ENCODE measurements at places on chromosomes 2 and 18.

GRCh38 chr2:160399880-160400279 lies 93.7 kb downstream of the RBMS1 start:
- DNase-seq, result no peak

- DNase-seq, result peak; percentile 75
Observed at GRCh38 chr2:136207665-136208064, 89.7 kb upstream of the CXCR4 start.

GRCh38 chr2:31238126-31238905 lies 4.4 kb downstream of the EHD3 start:
- DNase-seq, result no peak

DNA sequence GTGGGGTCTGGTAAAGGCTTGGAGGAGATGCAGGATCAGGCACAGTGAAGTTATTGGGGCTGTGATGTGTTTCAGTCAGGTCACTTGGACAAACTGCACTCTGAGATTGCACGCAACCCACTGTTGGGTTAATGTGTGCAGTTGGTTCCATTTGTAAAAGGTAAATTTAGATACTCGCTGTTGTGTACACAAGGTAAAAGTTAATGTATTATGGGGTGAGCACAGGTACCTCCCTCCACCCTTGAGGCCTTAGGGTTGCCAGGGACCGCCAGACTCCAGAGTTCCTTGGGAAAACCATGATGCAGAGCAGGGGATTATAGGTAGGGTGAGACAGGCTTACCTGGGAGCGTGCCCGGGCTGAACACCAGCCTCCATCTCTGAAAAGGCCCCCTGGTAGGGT lies 20.1 kb downstream of the IMPA2 start:
- DNase-seq, result no peak

DNA sequence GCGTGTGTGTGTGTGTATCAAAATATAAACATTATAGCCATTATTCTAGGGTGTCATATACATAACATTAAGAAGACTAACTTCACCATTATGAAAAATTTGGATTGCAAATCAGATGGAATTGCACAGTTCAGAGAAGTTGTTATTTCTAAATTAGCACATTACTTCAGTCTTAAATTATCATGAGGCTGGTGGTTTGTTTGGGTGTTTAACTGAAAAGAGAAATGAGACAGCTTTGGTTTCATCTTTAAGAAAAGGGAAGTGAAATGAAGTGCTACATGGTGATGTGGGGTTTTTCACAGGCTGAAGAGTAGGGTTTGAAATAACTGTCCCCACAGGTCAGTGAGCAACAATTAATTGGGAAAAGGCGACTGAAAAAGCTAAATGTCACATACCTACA lies 161.2 kb upstream of the XIRP2 start:
- DNase-seq, result no peak

GRCh38 chr2:195603998-195604397 lies 53.0 kb upstream of the SLC39A10 start:
- DNase-seq, result no peak

GRCh38 chr18:8406868-8407250 lies 202.4 kb upstream of the RAB12 start:
- no peak for DNase-seq

- DNase-seq, result no peak
Observed at GRCh38 chr2:219824996-219825395, 197.6 kb downstream of the SLC4A3 start.

- DNase-seq, result peak; percentile 91
Observed at GRCh38 chr2:42117923-42118753, 51.0 kb upstream of the EML4 start.

Measured in AML-193 (cell line).